Bronchial epithelial cell (primary cell): ENCODE measurements at places on chromosomes 3 and 15.

GRCh38 chr3:111299192-111299615, 227.6 kb downstream of the NECTIN3 start:
- DNase-seq, result peak; percentile 56

- DNase-seq, result no peak
Observed at GRCh38 chr3:22419261-22419660, 668.3 kb upstream of the ZNF385D start.

GRCh38 chr3:152491922-152492321, 223.2 kb downstream of the MBNL1 start:
- no peak for DNase-seq

- DNase-seq, result no peak
Observed at GRCh38 chr3:153634683-153635082, 472.7 kb downstream of the RAP2B start.

DNA sequence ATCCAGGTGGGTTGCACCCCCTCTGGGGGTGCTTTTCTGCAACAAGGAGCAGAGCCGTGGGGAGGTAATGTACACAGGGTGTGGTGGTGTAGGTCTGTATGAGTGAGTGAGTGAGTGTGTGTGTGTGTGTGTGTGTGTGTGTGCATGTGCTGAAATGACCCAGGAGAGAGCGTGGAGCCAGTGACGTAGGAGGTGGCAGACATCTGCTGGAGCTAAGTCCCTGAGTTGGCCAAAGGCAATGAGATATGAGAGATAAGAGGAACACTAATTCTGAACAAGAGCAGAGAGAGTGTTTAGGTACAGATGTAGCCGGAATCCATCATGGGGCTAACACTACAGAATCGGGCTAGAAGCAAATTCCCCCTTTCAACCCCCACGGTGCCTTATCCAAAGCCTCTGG, 27.6 kb downstream of the BDH1 start:
- DNase-seq, result no peak

DNA sequence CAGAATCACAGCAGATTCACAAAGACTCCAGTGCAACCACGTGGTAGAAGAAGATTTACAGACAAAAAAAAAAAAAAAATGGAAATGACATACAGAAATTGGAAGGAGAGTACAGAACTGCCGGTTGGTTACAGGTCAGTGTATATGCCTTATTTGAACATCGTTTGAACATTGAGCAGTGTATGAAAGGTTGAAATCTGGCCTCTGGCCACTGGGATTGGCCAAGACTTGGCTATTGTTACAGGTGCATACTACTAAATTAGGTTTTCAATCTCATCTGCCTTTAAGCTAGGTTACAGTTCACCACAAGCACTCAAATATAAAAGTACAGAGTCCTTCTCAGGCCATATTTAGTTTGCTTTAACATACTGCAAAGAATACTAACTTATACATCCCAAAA, 59.8 kb downstream of the THBS1 start:
- DNase-seq, result no peak

DNA sequence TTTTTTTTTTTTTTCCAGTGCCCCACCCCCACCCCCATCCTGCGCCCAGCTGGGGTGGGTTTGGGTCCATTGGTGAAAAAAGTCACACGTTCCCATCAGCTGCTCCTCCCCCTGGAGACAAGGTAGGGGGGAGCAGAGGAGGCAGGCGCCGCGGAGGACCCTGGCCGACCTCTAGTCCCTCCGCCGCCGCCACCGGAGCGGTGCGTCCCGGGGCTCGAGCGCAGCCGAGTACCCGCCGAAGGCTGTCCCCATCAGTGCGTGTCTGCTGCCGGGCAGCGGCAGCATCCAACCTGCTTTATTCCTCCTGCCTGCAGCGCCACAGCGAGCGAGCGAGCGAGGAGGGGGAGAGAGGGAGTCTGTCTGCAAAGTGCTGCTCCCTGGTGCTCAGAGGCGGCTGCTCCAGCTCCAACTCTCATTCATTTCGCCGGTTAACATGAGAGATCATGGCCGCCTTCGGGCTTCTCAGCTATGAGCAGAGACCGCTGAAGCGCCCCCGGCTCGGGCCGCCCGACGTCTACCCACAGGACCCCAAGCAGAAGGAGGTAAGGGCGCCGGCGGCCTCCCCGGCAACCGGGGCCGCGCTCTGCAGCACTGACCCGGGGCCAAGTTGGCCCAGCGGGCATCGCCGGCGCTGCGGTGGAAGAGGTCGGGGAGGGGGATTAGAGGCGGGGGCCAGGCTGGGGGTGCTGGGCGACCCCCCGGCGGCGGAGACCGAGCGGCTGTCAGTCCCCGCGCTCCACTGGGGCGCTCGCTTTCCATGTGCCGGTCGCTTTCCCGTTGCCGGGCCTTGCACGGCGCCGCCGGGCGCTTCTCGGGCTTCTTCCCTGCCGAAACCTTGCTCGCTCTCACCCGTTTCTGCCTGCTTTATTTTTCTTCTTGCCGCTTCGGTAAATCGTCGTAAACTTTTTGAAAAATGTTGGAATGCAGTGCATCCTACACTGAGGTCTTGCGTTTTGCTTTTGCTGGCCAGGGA, 1.3 kb downstream of the MED12L start:
- DNase-seq, result peak; percentile 64

GRCh38 chr3:94529816-94530215, 467.0 kb downstream of the NSUN3 start:
- DNase-seq, result no peak

DNA sequence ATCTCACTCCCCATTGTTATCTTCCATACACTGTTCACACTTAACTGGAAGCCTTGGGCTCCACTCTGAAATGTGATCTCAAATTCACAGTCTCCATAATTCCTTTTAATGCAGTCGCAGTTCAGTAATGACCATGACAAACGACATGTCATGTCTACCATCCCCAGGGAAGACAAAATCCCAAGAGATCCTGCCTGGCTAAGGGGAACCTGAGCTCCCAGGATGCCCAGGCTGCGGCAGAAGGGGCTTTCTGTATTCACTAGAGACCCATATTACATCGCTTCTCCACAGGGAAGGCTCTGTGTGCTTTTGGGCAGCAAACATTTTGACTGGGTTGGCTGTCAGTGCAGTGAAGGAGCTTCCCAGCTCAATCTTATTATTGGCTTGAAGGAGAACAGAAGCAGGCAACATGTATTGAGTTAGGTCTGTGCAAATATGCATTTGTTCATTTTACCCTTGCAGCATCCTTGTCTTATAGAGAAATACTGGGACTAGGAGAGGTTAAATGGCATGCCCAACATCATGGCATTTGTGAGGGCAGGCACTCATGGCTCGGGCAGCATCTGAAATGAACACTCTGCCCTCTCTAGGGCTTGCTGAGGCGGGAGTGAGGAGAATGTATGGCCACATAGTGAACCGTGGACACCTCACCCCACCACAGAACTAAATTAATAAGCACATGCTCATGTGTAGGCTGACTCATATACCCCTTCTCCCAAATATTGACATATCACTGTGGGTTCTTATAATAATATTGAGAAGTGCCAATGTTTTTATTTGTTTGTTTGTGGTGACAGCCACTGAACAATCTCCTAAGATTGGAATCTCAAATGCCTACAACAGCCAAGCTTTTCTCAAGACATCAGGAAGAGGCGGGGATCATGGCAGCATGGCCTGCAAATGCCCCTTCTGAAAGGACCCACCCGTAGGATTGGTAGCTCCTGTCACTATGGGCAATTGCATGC, 141.6 kb upstream of the FOXB1 start:
- no peak for DNase-seq

DNA sequence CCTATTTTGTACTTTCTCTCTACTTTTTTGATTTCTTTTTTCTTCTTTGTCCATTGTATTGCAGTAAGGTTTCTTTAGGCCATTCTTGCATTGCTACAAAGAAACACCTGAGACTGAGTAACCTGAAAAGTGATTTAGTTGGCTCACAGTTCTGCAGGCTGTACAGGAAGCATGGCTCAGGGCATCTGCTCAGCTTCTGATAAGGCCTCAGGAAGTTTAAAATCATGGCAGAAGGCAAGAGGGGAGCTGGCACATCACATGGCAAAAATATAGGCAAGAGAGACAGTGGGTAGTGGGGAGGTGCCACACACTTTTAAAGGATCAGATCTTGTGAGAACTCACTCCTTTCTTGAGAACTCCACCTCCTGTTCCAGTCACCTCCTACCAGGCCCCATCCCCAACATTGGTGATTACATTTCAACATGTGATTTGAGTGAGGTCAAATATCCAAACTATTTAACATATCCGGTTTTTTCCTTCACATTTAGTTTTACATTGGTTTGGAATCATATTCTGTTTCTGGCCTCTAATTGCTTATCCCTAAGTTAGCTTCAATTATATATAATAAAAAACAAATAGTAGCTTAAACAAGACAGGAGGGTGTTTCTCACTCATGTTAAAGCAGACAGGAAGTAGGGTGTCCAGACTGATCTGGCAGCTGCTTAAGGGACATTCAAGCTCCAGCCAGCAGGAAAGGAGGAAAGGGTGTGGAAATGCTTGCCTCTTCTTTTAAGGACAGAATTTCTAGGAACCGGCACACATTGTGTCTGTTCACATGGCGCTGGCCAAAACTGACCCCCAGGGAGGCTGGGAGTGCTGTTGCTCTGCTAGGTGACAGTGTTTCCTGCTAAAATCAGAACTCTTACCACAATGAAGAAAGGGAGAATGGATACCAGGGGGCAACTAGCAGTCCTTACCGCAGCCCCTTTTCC, 28.8 kb upstream of the SKOR1 start:
- DNase-seq, result no peak

- peak; percentile 38 for DNase-seq
Observed at GRCh38 chr3:184186184-184186901, at the start of gene ABCF3. Gene ABCF3 (plus strand): TSS chr3:184186199. CDS start chr3:184186208, 9 bp downstream.

DNA sequence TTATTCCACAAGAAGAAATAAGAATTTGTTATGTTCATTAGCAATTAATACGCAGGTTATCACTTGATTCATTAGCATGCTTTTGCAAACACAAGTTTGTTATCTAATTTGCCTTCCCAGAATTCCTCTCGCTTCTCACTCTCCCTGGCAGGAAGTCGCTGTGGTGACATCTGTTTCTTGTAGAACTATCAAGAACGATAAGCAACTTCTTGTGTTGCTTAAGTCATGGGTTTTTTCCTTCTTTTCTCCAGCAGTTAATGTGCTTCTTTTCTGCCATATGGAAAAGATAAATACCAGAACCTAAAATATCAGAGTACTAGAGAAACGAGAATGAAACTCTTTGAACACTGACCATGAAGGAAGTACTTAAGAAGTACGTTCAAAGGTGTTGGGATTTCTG, 99.8 kb upstream of the CHMP2B start:
- no peak for DNase-seq

DNA sequence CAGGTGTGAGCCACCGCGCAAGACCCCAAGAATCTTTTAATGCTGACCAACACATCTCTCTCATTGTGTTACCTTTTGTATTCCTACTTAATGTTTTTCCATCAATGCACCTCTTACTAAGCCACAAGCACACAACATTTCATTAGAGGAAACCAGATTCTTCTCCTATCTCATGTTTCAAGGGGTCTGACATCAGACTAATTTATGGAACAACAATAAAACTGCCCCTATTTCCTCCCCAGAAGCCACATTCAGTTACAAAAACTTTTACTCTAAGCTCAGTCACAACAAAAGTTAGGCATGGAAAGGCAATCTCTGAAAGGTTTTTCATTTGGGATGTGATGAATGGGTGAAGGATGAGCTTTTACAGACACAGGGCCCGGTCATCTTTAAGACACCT, 251.8 kb downstream of the MAGI1 start:
- no peak for DNase-seq

DNA sequence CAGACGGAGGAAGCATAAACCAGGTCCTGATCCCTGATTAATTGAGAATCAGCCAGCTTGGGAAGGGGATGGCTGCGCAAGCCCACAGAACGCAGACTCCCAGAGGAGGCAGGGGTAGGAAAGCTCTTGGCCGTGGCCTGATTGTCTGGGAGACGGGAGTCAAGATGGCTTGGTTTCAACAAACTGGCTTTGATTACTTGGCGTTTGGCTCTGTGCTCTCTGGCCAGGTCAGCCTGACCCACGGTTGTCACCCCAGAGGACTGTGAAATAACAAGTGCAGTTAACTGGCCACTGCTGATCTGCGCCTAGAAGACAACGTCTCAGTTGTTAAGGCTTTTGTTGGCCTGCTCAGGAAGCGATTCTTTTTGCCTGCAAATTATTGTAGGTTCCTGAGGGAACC, 387.0 kb upstream of the PROK2 start:
- no peak for DNase-seq

DNA sequence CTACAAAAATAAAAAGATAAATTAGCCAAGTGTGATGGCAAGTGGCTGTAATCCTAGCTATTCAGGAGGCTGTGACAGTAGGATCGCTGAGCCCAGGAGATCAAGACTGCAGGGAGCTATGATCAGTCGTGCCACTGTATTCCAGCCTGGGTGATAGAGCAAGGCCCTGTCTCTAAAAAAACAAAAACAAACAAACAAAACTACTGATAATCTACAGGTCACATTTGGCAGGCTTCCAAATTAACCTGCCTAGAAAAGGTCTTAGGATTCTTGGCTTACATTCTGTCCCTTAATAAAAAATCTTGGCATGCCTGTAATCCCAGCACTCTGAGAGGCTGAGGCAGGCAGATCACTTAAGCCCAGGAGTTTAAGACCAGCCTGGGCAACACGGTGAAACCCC, 33.4 kb upstream of the SETD2 start:
- DNase-seq, result no peak

GRCh38 chr3:69212411-69213160, 90.2 kb upstream of the LMOD3 start:
- DNase-seq, result peak; percentile 99
